ENCODE measurements at places on chromosomes 12 and 14. TPM values are rescaled to one million over a fixed set of nuclear protein-coding genes. Genes with fewer than 3 reads are reported as not detected.
A peak's percentile ranks its signal among the peaks of the same experiment; 100 is the strongest.

DNA sequence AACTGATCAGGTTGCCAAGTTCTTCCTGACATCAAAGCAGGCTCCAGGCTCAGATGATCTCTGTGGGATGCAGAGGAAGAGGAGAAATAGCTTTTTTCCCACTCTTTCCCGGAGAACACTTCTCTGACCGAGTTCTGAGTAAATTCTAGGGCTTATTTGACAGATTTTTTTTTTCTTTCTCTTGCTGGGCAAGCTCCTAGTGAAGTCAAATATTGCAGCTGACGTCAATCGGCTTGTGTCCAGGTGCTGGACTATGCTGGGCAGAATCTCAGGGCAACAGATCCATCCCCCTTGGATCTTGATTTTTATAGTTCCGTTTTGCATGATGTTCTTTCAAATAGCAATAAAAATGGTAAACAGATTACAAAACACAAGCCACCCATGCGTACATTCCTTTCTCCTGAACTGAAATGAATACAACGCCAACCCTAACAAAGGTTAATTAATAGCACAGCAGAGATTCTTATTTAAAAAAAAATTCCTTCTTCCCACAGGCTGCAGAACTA, 182.2 kb downstream of the NOVA1 start:
- DNase-seq, result no peak
- no peaks in the 10 kb centered on the region for H3K27me3 ChIP-seq
- H3K4me3 ChIP-seq, result no peak overlapping the region
- H3K27ac ChIP-seq, result no peak overlapping the region

DNA sequence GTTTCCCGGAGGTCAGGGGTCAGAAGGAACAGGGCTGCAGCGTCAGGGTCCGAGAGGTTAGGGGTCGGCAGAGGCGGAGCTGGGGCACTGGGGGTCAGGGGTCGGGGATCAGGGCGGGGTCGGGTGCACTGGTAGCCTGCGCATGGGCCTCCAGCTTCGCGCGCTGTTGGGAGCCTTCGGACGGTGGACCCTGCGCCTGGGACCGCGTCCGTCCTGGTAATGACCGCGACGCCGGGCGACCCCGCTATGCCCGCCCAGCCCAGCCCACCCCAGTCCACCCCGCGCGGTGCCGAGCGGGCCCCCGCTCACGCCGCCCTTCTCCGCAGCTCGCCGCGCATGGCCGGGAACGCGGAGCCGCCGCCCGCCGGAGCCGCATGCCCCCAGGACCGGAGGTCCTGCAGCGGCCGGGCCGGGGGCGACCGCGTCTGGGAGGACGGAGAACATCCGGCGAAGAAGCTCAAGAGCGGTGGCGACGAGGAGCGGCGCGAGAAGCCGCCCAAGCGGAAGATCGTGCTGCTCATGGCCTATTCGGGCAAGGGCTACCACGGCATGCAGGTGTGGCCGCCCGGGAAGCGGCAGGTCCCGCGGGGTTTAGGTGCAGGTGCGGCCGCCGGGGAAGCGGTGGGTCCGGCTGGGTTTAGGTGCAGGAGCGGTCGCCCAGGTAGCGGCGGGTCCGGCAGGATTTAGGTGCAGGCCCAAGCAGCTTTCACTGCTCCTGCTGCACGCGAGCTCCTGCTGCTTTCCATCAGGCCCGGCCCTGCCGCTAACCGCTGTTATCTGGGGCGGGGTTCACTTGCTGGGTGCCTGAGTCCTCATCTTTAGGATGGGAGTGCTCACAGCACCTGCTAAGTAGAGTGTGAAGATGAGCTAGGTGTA, 743 bp downstream of the PUS1 start:
- peak; percentile 82 for DNase-seq
- no peaks in the 10 kb centered on the region for H3K27me3 ChIP-seq

DNA sequence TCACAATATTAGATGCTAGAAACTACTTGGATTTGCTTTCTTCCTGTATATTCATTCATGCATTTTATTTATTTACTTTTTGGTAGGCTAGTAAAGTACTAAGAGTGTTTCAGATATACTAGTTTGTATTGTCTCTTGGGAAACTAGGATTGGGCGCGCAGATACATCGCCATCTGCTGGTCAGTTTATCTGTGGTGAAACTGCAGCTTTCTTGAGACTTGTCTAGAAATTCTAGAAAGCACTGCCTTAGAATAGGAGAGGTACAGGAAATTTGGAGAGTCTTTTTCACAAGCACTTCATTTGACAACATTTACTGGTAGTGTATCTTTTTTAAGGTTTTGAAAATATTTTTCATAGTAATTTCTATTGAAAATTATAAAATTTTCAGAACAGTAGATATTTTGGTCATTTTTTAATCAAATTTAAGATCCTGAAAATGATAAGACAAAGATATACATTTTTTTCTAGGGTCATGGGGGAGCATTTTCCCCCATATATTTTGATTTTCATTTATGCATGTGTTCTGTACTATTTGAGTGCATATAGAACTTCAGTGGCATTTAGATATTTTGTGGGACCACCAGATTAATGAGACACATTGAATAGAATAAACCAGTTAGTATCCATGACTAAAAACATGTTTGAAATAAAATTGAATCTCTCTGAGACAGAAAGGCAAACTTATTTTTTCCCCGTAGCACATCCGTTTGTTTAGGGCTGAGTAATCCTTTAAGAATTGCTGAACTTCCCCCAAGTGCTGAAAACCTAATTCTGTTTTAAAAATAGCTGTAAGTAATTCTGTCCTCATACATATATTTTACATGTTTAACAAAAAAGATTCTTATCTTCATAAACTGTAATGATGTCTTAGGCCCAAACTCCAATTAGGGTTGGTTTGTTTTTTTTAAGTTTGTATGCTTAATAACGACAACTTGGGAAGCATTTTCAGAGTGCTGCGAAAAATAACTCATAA, 44.5 kb downstream of the SLC38A6 start:
- H3K4me1 ChIP-seq, result no peaks in the 10 kb centered on the region
- no peak overlapping the region for H3K4me3 ChIP-seq
- H3K27me3 ChIP-seq, result peaks cover 2% of the 10 kb centered on the region

- no peak overlapping the region for H3K4me3 ChIP-seq
- H3K27ac ChIP-seq, result no peak overlapping the region
- DNase-seq, result no peak
- no peaks in the 10 kb centered on the region for H3K27me3 ChIP-seq
- no peaks in the 10 kb centered on the region for H3K4me1 ChIP-seq
- no peaks in the 10 kb centered on the region for H3K36me3 ChIP-seq
Measured at GRCh38 chr12:115320967-115321366, 637.0 kb upstream of the TBX3 start.

DNA sequence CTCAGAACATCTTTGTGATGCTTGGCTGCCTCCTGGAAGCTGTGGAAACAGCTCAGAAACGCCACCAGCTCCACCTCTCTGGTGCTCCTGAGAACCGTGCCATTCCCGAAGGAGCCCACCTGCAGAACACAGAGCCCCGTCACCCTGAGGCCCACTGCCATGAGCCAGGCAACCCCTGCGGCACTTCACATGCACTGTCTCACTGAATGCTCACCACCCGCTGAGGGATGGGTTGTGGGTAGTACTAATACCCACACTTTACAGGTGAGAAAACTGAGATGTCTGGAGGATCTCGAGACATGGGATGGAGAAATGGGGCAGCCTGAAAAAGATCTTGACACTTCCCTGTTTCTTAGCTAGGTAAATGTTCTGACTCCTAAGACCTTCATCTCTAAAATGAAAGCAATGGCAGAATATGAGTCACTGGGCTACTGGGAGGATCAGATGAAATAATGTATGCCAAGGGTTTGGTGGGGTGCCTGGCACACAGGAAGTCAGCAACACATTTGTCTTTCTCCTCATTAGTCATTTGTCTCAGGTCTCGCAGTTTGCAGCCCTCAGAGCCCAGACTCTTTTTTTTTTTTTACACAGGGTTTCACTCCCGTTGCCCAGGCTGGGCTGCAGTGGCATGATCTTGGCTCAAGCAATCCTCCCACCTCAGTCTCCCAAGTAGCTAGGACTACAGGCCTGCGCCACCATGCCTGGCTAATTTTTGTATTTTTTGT, 5.3 kb downstream of the OASL start:
- peak overlapping the region; percentile 80 for H3K27ac ChIP-seq
- DNase-seq, result peak; percentile 79
- H3K4me3 ChIP-seq, result peak overlapping the region; percentile 60

GRCh38 chr14:100950024-100950423, 46.5 kb upstream of the RTL1 start:
- H3K36me3 ChIP-seq, result no peaks in the 10 kb centered on the region
- DNase-seq, result no peak
- H3K4me3 ChIP-seq, result no peak overlapping the region
- no peaks in the 10 kb centered on the region for H3K4me1 ChIP-seq
- H3K27me3 ChIP-seq, result peaks cover 7% of the 10 kb centered on the region

DNA sequence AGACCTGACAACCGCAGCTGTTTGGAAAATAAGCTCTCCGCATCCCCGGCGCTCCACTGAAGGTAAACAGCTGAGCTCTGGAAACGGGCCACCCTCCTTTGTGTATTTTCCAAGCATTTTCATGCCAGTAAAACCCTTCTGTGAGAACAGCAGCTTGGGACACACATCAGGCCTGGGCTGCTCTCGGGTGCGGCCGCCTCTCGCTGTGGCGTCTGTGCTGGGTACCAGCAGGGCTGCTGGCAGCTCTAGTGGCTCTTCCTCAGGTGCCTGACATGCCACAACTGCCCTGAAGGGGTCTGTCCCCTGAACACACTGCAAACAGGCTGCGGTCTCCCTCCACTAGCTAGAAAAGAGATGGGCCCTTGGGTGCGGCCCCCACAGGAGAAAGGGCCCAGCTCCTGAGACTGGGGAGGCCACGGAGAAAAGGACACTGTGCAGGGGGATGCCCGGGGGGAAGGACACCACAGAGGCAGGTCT, 96.3 kb downstream of the ITPK1 start:
- DNase-seq, result no peak
- no peak overlapping the region for H3K27ac ChIP-seq
- no peaks in the 10 kb centered on the region for H3K27me3 ChIP-seq
- peaks cover 10% of the 10 kb centered on the region for H3K36me3 ChIP-seq
- no peak overlapping the region for H3K4me3 ChIP-seq

GRCh38 chr14:31541702-31542101, 19.5 kb upstream of the NUBPL start:
- no peaks in the 10 kb centered on the region for H3K4me1 ChIP-seq
- no peak overlapping the region for H3K27ac ChIP-seq
- H3K27me3 ChIP-seq, result peaks cover 9% of the 10 kb centered on the region
- no peaks in the 10 kb centered on the region for H3K36me3 ChIP-seq
- no peak overlapping the region for H3K4me3 ChIP-seq
- DNase-seq, result no peak

DNA sequence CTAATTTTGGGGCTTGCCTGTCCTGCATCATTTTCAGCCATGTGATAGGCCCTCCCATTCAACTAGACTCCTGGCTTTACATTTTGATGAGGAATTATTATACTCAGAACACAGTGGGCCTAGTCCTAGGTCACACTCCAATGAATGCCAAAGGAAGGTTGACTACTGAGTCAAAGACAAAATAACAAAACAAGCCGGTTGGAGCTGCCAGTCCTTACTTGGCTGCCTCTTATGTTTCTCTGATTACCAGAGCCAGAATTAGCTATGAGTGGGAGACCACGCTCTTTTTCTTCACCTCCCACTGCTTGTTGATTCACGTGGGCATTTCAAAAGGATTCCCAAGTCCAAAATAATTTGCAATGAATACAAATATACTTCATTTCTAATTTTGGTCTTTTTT, 78.1 kb upstream of the USP44 start:
- H3K4me1 ChIP-seq, result no peaks in the 10 kb centered on the region
- H3K27ac ChIP-seq, result no peak overlapping the region
- H3K4me3 ChIP-seq, result no peak overlapping the region
- no peak for DNase-seq
- no peaks in the 10 kb centered on the region for H3K27me3 ChIP-seq
- H3K36me3 ChIP-seq, result no peaks in the 10 kb centered on the region

DNA sequence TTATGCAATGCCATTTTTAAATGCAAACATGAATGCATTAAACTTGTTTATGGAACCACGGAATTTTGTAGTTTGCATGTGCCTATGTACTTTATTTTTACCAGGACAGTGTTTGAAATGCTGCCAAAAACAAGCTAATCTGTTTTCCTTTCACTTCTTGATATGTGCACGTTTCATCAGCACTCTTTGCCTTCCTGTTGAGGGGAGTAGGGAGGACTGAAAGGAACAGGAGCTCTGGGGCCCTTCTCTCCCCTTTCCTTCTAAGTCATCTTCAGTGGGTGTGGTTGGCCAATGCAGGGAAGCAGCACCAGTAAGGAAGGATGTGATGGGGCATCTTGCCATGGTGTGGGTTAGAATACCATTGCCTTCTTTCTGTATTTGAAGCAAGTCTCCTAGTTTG, 12.1 kb upstream of the PPP4R4 start:
- H3K27me3 ChIP-seq, result peaks cover 2% of the 10 kb centered on the region
- H3K4me1 ChIP-seq, result peaks cover 51% of the 10 kb centered on the region
- no peaks in the 10 kb centered on the region for H3K36me3 ChIP-seq
- no peak overlapping the region for H3K27ac ChIP-seq

- H3K27me3 ChIP-seq, result peaks cover 6% of the 10 kb centered on the region
- H3K4me1 ChIP-seq, result no peaks in the 10 kb centered on the region
- H3K27ac ChIP-seq, result no peak overlapping the region
- DNase-seq, result no peak
- H3K4me3 ChIP-seq, result no peak overlapping the region
- H3K36me3 ChIP-seq, result no peaks in the 10 kb centered on the region
Measured at GRCh38 chr12:104840262-104840661, 117.8 kb downstream of the SLC41A2 start.

DNA sequence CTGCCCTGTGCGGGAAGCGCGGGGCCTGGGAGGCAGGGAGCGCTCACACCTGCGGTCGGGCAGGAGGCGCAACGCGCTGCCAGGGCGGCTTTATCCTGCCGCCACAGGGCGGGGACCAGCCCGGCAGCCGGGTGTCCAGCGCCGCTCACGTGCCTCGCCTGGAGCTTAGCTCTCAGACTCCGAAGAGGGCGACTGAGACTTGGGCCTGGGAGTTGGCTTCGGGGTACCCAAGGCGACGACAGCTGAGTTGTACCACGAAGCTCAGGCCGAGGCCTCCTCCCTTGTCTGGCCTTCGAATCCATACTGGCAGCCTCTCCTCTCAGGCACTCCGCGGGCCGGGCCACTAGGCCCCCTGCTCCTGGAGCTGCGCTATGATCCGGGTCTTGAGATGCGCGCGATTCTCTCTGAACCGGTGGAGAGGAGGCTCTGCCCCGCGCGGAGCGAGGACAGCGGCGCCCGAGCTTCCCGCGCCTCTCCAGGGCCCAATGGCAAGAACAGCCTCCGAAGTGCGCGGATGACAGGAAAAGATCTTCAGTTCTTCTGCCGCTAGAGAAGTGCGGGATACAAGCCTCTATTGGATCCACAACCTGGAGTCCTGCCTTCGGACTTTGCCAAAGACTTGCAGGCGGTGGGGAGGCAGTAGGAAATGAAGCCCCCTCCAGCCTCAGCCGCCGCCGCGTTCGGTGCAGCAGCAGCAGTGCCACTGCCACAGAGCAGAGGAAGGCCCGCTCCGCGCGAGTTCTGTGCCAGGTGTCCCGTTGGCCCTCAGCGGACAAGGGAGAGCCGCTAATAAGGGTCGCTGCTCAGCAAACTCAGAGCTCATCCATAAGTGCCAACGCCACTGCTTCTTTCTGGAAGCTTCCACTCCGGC, 6.8 kb downstream of the SIX1 start:
- peaks cover 3% of the 10 kb centered on the region for H3K36me3 ChIP-seq
- peak; percentile 62 for DNase-seq
- H3K27ac ChIP-seq, result peak overlapping the region; percentile 45
- peaks cover 92% of the 10 kb centered on the region for H3K27me3 ChIP-seq

- no peak for DNase-seq
- peaks cover 22% of the 10 kb centered on the region for H3K36me3 ChIP-seq
- H3K27me3 ChIP-seq, result no peaks in the 10 kb centered on the region
Measured at GRCh38 chr14:45199230-45199629, 53.8 kb downstream of the MIS18BP1 start.

The CIDEB gene
- total RNA-seq, result 21.8 TPM

The KANSL2 gene
- 61.3 TPM for total RNA-seq

The MYRFL gene
- total RNA-seq, result not detected

The HOXC4 gene
- not detected for total RNA-seq

The PPP1R3E gene
- total RNA-seq, result 21.3 TPM

The MYBPC1 gene
- total RNA-seq, result not detected

The TAS2R30 gene
- total RNA-seq, result 4.4 TPM

The DDX11 gene
- total RNA-seq, result 161 TPM

The ZC2HC1C gene
- 1.6 TPM for total RNA-seq
